CD4-positive, CD25-positive, alpha-beta regulatory T cell (primary cell): ENCODE measurements at places on chromosomes 4 and X. TPM values are rescaled to one million over a fixed set of nuclear protein-coding genes. Genes with fewer than 3 reads are reported as not detected.
A peak's percentile ranks its signal among the peaks of the same experiment; 100 is the strongest.

RPS6KA6 gene
- 0.05 TPM for total RNA-seq

MAGEA1 gene
- not detected for total RNA-seq

DKK2 gene
- not detected for total RNA-seq

BEX5 gene
- 7.0 TPM for total RNA-seq

PPP3CA gene
- 31.1 TPM for total RNA-seq

GAGE1 gene
- not detected for total RNA-seq

AADAT gene
- not detected for total RNA-seq

RIPPLY1 gene
- not detected for total RNA-seq

GRCh38 chr4:81030981-81031791, 678 bp downstream of the BMP3 start:
- H3K4me1 ChIP-seq, result peaks cover 3% of the 10 kb centered on the region
- H3K27me3 ChIP-seq, result peaks cover 27% of the 10 kb centered on the region
- H3K4me3 ChIP-seq, result no peak overlapping the region
- no peaks in the 10 kb centered on the region for H3K36me3 ChIP-seq

DNA sequence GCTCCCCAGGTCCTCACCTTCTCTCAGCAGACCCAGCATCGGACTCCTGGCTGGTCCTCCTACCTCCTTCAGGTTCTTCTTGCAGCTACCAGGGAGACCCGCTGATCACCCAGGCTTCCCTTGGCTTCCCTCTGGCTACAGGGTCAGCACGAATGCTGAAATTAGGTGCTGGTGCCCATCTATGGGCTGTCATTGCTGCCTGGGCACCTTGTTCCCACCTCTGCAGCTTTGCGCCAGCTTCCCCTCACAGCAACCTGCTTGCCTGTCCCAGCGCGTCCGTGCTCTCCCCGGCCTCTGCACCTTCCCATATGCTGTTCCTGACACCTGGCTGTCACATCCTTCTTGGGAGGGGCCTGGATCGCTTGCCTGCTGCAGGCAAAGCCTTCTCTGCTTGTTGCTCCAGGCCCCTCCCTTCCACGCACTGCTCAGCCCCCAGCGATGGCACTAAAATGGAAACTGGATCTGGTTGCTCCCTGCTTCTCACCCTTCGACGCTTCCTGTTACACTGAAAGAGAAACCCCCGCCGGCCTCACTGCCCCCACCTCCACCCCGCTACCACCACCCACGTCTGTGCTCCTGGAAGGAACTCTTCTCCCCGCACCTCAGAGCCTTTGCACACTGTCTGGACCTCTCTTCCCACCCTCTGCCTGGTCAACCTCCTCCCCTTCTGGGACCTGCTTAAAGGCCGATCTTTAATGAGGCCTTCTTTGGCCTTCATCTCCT, 22.2 kb downstream of the C4orf50 start:
- H3K4me1 ChIP-seq, result no peaks in the 10 kb centered on the region
- no peak for DNase-seq
- no peak overlapping the region for H3K27ac ChIP-seq
- H3K27me3 ChIP-seq, result no peaks in the 10 kb centered on the region
- H3K4me3 ChIP-seq, result no peak overlapping the region

- H3K27me3 ChIP-seq, result no peaks in the 10 kb centered on the region
- peaks cover 7% of the 10 kb centered on the region for H3K4me1 ChIP-seq
- H3K4me3 ChIP-seq, result no peak overlapping the region
- no peak overlapping the region for H3K27ac ChIP-seq
These were observed 120.6 kb downstream of the REELD1 start for GRCh38 chr4:146334862-146335449.

DNA sequence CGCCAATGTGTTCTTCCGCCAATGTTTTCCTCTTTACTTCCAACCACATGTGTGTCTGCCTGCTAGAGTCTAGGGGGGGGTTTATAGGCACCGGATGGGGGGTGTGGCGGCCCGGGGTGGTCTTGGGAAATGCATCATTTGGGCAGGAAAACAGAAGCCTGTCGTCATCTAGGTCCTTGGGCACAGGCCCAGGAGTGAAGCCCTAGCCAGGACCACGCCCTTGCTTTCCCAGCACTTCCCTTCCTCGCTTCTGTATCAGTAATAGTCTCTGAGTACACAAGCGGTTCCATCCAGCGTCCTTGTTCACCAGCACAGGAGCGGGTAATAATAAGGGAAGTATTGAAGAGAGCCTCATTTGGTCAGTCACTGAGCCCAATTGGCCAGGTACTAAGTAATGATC, 74.5 kb downstream of the QDPR start:
- no peak overlapping the region for H3K4me3 ChIP-seq
- H3K27ac ChIP-seq, result no peak overlapping the region
- no peaks in the 10 kb centered on the region for H3K27me3 ChIP-seq
- no peaks in the 10 kb centered on the region for H3K36me3 ChIP-seq
- DNase-seq, result no peak

- no peaks in the 10 kb centered on the region for H3K4me1 ChIP-seq
- H3K27ac ChIP-seq, result no peak overlapping the region
- no peak overlapping the region for H3K4me3 ChIP-seq
- no peaks in the 10 kb centered on the region for H3K27me3 ChIP-seq
- no peak for DNase-seq
These were observed 53.0 kb downstream of the AMELX start for GRCh38 chrX:11346121-11346682.

GRCh38 chrX:150360331-150360730, 2.8 kb upstream of the MAMLD1 start:
- peaks cover 24% of the 10 kb centered on the region for H3K4me1 ChIP-seq
- DNase-seq, result no peak
- H3K27me3 ChIP-seq, result peaks cover 8% of the 10 kb centered on the region

DNA sequence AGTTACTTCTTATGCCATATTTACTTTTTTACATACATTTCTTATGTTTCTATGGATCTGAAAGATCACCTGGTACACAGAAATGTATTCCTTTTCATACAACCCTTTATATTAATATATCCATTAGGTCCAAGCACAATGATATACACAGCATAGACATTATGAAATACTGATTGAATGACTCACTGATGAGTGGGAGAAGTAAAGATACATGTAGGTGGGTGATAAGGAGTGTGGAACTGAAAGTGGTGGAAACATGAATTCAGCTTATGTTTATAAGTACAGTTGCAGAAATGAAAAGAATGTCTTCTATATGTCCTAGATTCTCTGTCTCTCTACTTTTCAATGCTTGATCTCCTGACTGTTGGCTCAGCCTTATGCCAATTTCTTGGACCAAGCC, 87.9 kb downstream of the YIPF7 start:
- no peak overlapping the region for H3K27ac ChIP-seq
- H3K4me1 ChIP-seq, result no peaks in the 10 kb centered on the region
- no peak overlapping the region for H3K4me3 ChIP-seq
- H3K27me3 ChIP-seq, result no peaks in the 10 kb centered on the region
- H3K36me3 ChIP-seq, result no peaks in the 10 kb centered on the region

- no peaks in the 10 kb centered on the region for H3K36me3 ChIP-seq
- no peak overlapping the region for H3K4me3 ChIP-seq
- no peak for DNase-seq
- H3K27ac ChIP-seq, result no peak overlapping the region
These were observed 17.6 kb downstream of the UNC5C start for GRCh38 chr4:95531141-95531540.

- H3K27ac ChIP-seq, result no peak overlapping the region
- H3K4me3 ChIP-seq, result no peak overlapping the region
- no peaks in the 10 kb centered on the region for H3K27me3 ChIP-seq
- no peaks in the 10 kb centered on the region for H3K36me3 ChIP-seq
- H3K4me1 ChIP-seq, result no peaks in the 10 kb centered on the region
These were observed 175.6 kb upstream of the MAGEB2 start for GRCh38 chrX:30039768-30040167.

DNA sequence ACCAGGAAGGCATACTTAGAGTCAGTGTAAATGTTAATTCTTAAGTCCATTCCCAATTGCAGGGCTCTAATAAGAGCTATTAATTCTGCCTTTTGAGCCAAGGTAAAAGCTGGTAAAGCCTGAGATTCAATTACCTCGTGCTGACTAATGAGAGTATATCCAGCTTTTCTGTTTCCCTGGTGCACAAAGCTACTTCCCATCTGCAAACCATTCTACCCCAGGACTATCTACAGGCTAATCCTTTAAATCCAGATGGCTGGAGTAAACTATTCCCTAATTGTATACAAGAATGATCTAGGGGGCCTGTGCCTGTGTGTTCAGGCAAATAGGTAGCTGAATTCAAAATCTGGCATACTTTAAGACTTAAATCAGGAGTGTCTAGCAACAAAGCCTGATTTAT, 365.0 kb downstream of the GPM6A start:
- H3K4me1 ChIP-seq, result no peaks in the 10 kb centered on the region
- H3K4me3 ChIP-seq, result no peak overlapping the region
- no peak overlapping the region for H3K27ac ChIP-seq
- no peaks in the 10 kb centered on the region for H3K36me3 ChIP-seq

DNA sequence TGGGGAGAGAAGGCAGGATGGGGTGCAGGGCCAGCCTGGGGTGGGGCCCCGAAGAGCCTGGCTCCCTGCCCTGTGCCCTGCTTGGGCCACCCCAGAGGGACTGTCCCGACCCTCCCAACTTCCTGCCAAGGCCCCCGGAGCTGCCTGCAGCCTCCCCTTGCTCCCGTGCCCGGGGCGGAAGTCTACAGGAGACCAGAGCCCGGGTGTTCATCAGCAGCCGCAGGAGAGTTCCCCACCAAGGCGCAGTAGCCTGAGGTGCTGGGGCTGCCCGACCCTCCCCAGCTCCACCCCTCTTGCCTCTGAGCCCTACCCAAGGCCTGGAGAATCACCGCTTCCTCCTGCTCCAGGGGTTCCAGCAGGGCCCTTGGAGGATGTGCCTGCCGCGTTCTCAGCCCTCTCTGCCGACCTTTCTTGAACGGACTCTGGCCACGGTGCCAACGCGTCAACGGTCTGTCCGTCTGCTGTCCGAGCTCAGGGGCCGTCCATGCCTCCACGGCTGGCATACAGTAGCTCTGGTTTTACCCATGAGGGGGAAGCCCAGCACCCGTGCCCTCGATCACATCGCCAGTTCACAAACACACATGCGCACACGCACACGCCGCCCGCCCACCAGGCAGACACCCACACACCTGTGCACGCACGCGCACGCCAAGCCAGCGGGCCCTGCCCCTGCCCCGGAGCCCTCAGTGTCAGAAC, 36.0 kb upstream of the SPON2 start:
- H3K36me3 ChIP-seq, result peaks cover 23% of the 10 kb centered on the region
- H3K4me3 ChIP-seq, result no peak overlapping the region
- peak; percentile 33 for DNase-seq
- no peaks in the 10 kb centered on the region for H3K27me3 ChIP-seq

- no peak overlapping the region for H3K27ac ChIP-seq
- H3K36me3 ChIP-seq, result no peaks in the 10 kb centered on the region
- no peaks in the 10 kb centered on the region for H3K4me1 ChIP-seq
These were observed 203.4 kb downstream of the CCNG2 start for GRCh38 chr4:77360451-77360850.

DNA sequence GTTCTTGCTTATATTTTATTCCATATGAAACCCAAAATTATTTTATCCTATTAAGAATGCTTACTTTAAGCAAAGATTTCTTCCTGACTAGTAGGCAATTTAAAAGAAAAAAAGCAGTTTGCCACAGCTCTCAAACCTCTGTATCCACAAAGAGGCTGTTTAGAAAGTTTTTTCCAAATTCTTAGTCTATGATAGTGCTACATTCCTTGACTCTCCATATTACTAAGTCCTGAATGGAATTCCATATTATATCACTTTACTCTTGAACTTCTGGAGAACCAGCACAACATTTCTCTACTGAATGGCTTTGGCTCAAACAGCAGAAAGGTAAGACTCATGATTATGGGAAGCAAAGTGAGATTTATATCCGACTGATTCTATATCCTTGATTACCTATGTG, 8.3 kb downstream of the SLC10A6 start:
- no peaks in the 10 kb centered on the region for H3K36me3 ChIP-seq
- no peaks in the 10 kb centered on the region for H3K4me1 ChIP-seq
- H3K27ac ChIP-seq, result no peak overlapping the region
- no peak for DNase-seq

DNA sequence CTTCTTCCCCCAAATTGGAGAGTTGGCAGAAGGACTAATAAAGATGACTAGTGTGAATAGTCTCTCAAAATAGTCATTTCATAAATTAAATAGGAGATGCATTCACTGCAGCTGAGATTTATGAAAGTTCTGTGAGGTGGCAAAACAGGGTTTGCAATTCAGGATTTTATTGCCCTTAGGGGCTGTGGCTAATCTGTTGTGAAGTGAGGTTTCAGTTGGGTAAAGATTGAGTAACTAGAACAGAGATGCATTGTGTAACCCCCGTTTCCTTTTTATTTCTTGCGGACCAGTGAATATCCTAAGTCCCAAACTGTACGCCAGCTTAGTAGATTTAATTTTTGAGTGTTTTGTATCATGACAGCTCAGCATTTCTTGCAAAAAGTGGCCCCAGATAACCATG, 16.2 kb upstream of the SCRG1 start:
- no peaks in the 10 kb centered on the region for H3K36me3 ChIP-seq
- no peaks in the 10 kb centered on the region for H3K27me3 ChIP-seq
- no peaks in the 10 kb centered on the region for H3K4me1 ChIP-seq
- DNase-seq, result no peak
- H3K27ac ChIP-seq, result no peak overlapping the region

DNA sequence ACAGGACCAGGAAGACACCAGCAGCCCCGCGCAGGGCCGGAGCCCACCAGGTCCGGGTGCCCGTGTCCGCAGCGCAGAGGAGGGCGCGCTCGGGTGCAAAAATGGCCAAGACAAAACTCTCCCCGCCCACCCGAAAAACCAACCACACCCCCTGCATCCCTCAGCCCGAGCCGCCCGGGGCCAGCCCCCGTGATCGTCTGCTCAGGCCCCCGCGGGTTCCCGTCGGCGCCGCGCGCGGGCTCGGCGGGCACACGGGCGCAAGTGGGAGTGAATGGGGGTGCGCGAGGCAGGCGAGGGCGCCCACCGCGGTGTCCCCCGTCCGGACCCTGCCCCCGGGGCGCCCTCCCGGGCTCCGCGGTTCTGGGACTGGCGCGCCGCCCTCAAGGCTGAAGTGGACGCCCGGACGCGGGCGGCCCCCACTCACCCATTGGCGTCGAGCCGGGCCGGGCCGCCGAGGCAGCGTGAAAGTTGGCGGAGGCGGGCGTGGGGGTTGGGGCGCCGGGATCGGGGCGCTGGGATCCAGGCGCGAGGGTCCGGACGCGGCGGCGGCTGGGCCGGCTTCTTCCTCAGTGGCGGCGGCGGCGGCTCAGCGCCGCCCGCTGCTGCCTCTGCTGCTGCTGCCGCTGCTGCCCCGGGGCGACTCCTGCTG, 393 bp downstream of the SH3KBP1 start:
- H3K36me3 ChIP-seq, result no peaks in the 10 kb centered on the region
- DNase-seq, result no peak
- H3K4me1 ChIP-seq, result peaks cover 11% of the 10 kb centered on the region
- peak overlapping the region; percentile 55 for H3K27ac ChIP-seq

GRCh38 chr4:181224852-181225251, 1018.4 kb upstream of the TENM3 start:
- DNase-seq, result no peak
- no peaks in the 10 kb centered on the region for H3K27me3 ChIP-seq
- no peaks in the 10 kb centered on the region for H3K36me3 ChIP-seq
- no peak overlapping the region for H3K27ac ChIP-seq
- H3K4me3 ChIP-seq, result no peak overlapping the region

DNA sequence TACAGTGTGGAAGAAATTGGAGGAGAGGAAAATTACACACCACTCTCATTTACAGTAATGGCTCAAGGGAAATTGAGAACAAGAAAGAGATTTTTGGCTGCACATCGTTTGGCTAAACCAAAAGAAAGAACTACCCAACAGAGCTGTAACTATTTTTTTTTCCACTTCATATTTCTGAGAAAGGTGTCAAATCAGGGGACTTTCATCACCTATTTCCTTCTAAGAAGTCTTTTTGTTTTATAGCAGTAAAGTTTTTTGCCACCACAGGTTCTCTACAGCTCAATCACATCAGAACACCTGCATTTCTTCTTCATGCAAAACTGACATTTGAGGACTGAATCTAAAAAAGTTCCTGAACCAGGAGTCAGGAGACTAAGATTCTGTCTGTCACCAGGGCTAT, 57.5 kb upstream of the TNIP3 start:
- H3K4me1 ChIP-seq, result peaks cover 14% of the 10 kb centered on the region
- H3K4me3 ChIP-seq, result no peak overlapping the region
- H3K27ac ChIP-seq, result no peak overlapping the region
- DNase-seq, result peak; percentile 63
